ENCODE measurements at places on chromosomes 1 and 21.

GRCh38 chr1:33715195-33715811, 148.6 kb upstream of the HMGB4 start:
- DNase-seq, result no peak

GRCh38 chr21:33931799-33932390, 16.3 kb upstream of the ATP5PO start:
- no peak for DNase-seq

- DNase-seq, result no peak
These were observed 59.9 kb downstream of the JAK1 start for GRCh38 chr1:64906447-64906846.

GRCh38 chr1:204647114-204647804, 38.3 kb downstream of the LRRN2 start:
- DNase-seq, result no peak

- no peak for DNase-seq
These were observed 91.4 kb downstream of the PRKAB2 start for GRCh38 chr1:147080671-147081394.

DNA sequence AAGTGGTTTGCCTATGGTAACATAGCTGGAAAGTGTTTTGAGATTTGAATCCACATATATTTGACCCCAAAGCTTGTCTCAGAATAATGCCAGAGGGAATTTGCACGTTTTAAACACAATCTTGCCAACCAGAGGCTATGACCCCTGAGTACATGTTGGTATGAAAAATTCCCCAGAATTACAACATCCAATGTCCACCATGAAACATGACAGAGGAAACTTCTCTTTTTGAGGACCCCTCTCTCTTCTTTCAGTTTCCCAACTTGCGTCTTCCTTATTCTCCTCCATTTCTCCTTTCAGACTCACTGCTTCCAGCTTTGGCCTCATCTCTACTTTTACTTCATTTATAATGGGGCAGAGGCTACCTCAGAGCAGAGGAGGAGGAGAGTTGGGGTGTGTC, 5.5 kb upstream of the KCNJ9 start:
- no peak for DNase-seq

GRCh38 chr1:17309426-17310067, 1.6 kb downstream of the PADI4 start:
- no peak for DNase-seq

GRCh38 chr1:199671684-199672083, 355.8 kb upstream of the NR5A2 start:
- DNase-seq, result no peak

DNA sequence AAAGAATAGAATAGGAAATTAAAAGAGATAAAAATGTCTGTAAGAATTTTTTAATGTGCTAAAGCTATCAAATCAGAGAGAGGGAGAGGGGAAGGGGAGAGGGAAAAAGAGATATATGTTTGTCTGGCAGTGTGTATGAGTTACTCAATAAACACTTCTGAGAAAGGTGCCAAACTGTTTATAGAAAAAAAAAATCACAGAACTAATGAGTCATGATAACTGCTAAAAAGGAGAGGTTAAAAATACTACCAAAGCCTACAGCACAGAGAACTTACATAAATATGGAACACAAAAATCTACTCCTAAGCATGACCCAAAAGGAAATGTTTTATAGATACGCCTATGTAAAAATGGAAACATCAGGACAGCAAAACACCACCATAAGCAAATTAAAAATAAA, 45.4 kb downstream of the SELENOF start:
- no peak for DNase-seq

GRCh38 chr1:85019994-85020393, 23.1 kb upstream of the MCOLN2 start:
- no peak for DNase-seq

DNA sequence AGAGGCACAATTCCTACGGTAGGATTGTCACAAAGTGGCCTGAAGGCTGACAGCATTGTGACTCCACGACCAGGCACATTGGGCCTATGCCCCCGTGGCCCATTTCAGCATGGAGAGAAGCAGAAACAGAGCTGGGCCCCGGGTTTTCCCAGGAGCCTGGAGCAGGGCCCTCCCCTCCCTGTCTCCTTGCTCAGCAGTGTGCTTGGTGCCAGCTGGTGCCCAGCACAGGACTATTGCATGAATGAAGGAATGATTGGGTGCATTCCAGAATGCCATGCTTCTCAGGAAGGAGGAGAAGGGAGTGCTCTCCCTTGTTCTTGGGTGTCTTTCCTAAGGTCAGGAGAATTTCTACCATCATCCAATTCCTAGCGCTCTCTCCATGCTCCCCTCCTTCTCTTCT, 33.7 kb downstream of the IER5 start:
- no peak for DNase-seq

- DNase-seq, result no peak
These were observed 177.3 kb downstream of the EDEM3 start for GRCh38 chr1:184577319-184577718.

GRCh38 chr21:38842079-38842478, 36.4 kb downstream of the ETS2 start:
- no peak for DNase-seq

DNA sequence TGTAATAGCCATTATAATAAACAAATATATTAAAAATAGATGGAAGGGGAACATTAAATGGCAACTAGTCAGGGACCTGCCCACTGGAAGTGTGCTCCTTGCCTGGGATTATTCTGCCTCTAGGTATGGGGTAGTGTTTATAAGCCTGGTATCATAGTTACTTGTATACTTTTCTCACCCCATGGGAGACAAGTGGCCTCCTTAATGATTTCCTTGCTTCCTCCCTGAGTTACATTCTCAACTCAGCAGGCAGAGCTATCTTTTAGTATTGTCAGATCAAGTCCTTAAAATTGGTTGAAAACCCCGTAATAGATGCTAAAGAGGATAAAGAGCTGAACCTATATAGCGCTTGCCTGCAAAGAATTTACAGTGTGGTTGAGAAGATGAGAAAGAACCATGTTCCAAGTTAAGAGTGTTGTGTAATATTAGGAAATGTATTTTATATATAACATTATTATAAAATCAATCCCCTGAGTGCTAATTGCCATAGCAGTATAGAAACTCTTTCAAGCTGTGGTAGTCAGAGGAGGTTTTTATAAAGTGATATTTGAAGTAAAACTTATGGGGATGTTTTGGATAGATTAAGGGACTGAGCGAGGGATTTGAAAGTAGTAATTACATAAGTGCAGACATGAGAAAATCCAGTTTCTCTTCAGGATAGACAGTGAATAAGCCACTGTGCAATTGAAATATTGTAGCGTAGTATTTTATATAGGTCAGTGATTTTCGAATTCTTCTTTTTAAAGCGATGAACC, 106.5 kb downstream of the SPATA46 start:
- DNase-seq, result no peak

- DNase-seq, result no peak
These were observed 313.1 kb downstream of the SIPA1L2 start for GRCh38 chr1:232316864-232317263.

- no peak for DNase-seq
These were observed 37.3 kb downstream of the OLFML2B start for GRCh38 chr1:161986328-161986727.

GRCh38 chr1:43293896-43294760, 6.7 kb upstream of the TIE1 start:
- DNase-seq, result no peak

DNA sequence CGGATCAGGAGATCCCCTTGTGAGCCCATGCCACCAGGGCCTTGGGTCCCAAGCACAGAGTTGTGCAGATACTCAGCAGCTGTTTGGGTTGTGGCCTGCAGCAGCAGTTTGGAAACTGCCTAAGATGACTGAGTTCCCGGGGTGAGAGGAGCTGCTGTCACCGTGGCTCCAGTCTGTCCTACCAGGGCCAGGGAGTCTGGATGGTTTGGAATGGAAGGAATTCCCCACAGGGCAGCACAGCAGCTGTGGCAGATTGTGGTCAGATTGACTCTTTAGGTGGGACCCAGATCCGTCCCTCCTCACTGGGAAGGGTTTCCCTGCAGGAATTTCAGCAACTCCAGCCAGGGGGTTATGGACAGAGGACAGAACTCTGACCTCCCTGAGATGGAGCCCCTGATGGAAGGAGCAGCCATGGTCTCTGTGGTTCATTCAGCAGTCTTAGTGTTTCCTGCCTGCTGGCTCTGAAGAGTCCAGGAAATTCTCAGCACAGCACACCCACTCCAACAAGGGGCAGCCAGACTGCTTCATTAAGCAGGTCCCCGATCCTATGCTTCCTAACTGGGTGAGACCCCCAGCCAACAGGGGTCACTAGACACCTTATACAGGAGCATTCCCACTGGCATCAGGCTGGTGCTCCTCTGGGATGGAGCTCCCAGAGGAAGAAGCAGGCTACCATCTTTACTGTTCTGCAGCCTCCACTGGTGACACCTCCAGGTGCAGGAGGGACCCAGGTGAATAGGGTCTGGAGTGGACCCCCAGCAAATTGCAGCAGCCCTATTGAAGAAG, 51.5 kb upstream of the TNFSF4 start:
- no peak for DNase-seq

- no peak for DNase-seq
These were observed 1326.5 kb upstream of the B3GALT2 start for GRCh38 chr1:194512957-194513356.

DNA sequence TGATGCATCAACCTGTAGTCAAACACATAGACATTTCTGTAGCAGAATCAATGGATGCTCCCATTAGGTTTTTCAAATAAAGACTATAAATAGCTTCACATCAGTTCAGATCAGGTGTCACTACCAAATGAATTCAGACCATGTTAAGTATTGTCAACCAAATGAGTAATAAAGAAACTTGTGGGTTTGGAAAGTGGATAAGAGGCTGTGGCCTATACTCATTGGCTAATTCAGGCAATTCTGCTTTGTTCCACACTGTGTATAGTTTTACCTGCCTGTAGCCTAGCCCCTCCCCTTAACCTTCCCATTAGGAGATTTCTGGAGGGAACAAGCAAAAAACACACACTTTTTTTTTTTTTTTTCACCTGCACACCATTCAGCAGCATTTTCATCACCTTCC, 321.2 kb downstream of the HLX start:
- DNase-seq, result no peak

DNA sequence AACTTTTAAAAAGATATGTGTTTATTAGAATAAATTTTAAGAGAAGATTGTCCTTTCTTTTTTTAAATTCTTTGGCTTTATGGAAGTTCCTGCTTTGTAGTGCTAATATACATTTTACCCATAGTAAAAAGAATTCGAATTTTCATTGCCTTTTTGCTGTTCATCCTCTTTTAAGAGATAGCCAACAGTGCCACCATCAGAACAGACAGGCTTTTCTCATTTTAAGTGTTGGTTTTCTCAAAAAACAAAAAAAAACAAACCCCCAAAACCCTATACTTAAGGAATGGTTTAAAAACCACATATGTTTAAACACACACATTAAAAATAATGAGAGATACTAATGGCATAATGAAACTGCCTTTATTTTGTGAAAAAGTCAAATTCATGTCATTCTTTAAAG, 118.8 kb downstream of the NEK7 start:
- no peak for DNase-seq

DNA sequence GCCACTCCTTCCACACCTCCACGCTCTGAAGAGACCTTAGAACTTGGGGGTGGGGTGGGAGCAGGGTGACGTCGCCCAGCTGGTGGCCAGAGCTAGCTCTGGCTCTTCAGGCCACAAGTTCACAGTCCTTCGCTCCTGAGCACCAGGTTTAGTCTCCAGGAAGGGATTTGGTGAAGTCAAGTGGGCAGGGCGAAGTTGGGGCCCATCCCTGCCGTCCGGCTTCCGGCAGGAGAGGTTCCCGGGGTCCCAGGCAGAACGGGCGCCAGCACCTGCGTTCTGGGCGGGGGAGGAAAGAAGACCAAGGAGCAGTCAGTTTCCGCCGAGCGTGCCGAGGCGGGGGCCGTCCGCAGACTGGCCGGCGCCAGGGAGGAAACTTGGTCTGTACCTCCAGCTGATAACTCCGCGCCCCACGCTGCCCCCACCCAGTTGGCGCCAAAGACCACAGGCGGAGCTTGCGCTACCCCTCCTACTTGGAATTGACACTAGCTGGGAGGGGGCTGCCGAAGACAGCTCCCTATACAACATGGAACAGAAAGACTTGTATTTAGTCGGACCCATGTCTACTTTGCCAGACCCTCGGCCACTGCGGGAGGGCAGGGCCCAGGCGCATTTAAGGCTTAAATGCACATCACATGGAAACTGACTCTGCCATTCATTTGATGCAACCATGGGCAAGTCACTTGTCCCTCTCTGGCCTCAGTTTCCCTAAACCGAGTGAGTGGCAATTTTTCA, 995 bp downstream of the ID3 start:
- DNase-seq, result no peak

DNA sequence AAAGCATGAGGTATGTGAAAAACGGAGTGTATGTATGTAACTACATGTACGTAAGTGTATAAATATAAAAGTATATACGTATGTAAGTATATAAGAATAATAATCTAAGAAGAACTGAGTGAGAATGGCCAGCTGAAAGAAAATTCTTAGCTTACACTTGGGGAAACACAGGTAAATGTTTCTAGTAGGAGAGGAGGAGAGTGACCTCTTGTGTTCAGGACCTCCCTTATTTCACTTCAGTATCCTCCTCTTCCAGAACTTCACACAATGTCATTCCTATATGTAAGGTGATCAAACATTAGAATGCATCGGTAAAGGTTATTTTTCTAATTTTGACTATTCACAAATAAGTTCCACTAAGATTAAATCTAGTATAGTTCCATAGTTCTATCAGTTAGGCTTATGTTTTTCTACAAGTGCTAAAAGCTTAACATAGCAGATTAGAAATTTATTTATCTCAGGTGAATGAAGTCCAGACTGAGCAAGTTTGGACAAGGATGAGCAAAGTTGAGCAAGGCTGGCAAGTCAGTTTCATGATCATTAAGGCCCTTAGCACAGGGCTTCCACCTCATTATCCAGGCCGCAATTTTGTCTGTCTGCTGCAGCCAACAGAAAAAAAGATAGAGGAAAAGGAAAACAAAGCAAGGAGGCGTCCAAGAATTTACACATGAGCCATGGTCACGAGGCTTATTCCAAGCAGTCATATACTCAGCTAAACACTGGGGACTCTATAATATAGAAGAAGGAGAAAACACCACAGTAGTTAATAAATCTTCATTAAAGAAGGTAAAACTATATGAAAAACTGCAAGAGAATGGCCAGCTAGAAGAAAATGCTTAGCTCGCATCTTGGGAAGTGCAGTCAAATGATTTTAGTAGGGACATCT, 7.1 kb upstream of the MROH9 start:
- DNase-seq, result no peak
